ENCODE measurements at places on chromosomes 1 and 21. TPM values are rescaled to one million over a fixed set of nuclear protein-coding genes. Genes with fewer than 3 reads are reported as not detected.

DNA sequence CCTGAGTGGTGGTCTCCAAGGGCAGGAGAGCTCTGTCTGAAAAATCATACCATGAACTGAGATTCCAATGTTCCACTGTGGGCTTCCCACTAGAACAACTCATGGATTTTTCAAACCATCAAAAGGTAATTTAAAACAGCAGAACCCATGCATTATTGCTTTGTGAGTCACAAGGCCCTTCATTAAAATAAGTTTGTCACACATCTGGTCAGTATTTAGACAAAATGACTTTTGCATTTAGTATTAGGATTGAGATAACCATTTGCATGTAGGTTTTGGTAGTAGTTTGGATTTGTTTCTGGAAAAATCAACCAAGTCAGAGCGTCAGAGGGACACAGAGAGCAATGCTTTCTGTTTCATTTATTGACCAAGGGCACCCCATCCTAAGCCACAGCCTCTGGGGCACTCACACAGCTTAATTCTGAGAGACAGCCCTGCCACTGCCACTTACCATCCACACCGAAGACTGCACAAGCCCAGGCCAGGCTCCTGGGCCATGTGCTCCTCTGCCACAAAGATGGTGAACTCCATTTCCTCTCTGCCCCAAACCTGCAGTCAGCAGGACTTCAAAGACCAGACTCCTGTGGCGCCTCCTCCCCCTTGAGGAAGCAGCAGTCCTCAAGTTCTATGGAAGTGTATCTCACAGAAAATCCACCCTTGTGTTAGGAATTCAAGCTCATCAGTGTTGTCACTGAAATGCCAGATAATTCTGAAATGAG, 132.6 kb upstream of the DUSP10 start:
- no peak for DNase-seq

DNA sequence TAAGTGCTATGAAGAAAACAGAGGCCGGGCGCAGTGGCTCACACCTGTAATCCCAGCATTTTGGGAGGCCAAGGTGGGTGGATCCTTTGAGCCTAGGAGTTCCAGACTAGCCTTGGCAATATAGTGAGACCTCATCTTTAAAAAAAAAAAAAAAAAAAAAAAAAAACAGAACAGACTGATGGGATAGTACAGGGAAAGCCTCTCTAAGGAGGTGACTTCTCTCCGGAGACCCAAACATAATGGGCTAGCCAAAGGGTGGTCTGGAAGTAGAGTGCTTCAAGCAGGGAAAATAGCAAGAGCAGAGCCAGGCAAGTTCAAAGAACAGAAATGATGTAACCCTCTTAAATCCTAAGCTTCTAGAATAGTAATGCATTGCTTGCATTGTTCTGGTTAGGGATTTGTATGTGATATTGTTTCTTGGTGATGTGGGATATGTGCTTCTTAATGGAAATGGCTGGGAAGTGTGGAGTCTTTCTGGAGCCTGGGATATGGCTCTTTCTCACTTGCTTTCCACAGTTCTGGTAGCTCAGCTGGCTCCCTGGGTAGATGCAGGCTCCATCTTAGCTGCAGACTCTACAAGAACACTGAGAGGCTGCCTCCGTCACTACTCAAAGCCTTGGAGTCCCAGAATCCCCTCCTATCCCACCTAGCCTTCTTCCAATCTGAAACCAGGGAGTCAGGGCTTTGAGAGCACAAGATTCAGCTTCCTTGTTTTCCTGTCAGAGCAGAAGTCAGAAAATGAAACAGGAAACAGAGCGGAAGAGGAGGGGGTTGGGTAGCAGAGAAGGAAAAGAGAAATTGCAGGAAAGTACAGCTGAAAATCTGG, 1.9 kb upstream of the PIGV start:
- DNase-seq = no peak

RIMS3 gene
- 0.99 TPM for total RNA-seq

DNA sequence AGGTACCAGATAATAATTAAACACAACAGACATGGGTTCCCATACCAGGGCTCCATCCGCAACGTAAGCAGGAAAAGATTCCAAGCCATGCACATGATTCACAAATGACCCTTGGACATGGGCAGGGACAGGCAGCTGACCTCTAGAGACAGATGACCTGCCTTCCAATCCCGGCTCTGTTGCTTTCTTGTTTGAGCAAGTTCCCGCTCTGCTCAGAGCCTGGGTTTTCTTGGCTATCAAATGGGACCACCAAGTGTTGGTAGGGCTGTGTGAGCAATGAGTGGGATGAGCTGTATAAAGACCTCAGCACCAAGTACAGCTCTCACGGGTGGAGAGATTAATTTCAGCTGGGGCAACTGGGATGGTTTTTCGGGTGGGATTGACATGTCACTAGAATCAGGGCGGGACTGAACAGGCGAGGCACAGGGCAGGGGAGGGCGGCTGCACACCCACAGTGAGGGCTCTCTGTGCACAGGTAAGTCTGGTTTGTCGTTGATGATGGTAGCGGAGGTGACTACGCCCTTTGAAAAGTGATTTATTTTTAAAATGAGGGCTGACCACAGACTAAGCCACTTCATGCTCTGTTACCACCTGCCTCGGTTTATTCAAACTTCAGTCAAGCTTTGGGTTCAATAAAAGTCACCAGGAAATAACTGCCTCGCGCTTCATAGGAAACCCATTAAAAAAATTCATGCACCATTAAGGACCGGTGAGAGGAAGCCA, 57.5 kb upstream of the IFFO2 start:
- no peak for DNase-seq

GRCh38 chr1:181187337-181188126, 99.0 kb downstream of the IER5 start:
- DNase-seq = no peak

DNA sequence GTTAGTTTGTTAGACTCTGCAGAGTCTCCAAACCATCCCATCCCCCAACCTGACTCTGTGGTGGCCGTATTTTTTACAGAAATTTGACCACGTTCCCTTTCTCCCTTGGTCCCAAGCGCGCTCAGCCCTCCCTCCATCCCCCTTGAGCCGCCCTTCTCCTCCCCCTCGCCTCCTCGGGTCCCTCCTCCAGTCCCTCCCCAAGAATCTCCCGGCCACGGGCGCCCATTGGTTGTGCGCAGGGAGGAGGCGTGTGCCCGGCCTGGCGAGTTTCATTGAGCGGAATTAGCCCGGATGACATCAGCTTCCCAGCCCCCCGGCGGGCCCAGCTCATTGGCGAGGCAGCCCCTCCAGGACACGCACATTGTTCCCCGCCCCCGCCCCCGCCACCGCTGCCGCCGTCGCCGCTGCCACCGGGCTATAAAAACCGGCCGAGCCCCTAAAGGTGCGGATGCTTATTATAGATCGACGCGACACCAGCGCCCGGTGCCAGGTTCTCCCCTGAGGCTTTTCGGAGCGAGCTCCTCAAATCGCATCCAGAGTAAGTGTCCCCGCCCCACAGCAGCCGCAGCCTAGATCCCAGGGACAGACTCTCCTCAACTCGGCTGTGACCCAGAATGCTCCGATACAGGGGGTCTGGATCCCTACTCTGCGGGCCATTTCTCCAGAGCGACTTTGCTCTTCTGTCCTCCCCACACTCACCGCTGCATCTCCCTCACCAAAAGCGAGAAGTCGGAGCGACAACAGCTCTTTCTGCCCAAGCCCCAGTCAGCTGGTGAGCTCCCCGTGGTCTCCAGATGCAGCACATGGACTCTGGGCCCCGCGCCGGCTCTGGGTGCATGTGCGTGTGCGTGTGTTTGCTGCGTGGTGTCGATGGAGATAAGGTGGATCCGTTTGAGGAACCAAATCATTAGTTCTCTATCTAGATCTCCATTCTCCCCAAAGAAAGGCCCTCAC, at the start of gene OLIG2:
Gene OLIG2 (plus strand): TSS at position 447 of the 954 bp plus-strand sequence. CDS start 928 bp downstream, outside the sequence.
- no peak for DNase-seq

DNA sequence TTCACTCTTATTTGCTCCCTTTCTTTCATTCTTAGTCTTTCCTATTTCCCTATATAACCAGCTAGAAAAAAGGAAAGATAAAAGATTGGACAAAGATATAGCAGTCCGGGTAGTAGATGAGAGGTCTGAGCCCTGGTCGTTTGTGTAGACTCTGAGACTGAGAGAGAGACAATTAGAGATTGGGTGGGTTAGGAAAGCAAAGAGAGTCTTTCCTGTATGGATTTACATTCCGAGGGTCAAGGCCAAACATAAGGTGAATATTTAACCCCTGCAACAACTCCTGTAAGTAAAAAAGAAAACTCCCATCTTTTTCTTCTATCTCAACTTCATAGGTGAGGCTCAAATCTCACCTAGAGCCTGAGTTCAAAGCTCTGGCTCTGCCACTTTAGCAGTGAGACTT, 218.0 kb upstream of the FGGY start:
- no peak for DNase-seq

CRABP2 gene
- 3.2 TPM for total RNA-seq

GRCh38 chr1:39269349-39269748, 64.9 kb downstream of the MACF1 start:
- no peak for DNase-seq

CFAP141 gene
- total RNA-seq = not detected

GRCh38 chr1:10424034-10424433, 6.2 kb upstream of the CENPS start:
- no peak for DNase-seq

DNA sequence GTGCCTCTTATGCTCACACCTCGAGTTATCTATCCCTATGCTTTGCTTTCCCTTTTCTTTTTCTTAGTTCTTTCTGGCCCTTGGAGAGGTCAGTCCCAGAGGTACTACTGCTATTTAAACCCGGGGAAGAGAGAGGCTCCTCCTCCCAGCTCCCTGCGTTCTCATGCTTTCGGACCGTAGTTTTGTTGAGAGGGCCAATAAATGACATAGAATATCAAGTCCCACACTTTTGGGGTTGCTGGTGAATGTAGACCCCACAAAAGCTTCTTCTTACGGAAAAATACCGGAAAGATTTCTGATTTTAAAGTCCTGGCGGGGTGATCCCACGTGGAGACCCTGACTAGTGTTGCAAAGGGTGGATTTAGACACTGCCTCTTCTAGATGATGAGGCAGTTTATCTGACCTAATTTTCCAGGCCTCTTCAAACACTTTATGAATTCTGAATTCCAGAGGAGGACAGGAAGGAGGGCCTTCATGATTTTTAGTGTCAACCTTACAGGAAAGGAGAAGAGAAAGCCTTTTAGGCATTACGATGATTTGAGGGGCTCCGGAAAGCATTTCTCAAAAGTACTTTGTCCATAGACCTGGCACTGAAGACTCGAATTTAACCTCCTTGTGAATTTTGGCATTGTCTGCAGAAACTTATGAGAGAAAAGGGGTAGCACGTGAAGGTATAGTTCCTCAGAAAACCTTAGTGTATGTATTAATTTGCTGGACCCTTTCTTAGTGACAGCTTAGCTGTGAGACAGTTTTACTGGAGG, 694 bp downstream of the TMEM167B start:
- DNase-seq = no peak

DNA sequence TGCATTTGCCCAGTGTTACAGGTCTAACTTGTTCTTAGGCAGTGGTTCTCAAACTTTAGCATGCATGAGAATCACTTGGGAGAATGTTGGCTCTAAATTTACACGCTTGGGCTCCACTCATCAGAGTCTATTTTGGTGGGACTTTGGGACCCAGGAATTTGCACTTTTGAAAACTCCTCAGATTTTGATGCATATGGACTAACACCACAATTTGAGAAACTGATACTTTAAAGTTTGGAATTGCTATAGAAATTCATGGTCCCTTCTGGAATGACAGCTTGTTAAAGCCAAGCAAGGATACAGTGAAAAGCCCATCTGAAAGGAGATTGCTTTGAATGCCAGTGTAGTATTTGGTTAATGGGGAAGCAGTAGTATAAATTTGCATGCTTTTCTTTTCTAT, 31.5 kb downstream of the GPR52 start:
- no peak for DNase-seq

- DNase-seq = no peak
Observed at GRCh38 chr21:30962013-30962412, 76.3 kb downstream of the KRTAP19-8 start.

- no peak for DNase-seq
Observed at GRCh38 chr21:37658121-37658816, 258.0 kb downstream of the KCNJ6 start.

PROK1 gene
- not detected for total RNA-seq

DNA sequence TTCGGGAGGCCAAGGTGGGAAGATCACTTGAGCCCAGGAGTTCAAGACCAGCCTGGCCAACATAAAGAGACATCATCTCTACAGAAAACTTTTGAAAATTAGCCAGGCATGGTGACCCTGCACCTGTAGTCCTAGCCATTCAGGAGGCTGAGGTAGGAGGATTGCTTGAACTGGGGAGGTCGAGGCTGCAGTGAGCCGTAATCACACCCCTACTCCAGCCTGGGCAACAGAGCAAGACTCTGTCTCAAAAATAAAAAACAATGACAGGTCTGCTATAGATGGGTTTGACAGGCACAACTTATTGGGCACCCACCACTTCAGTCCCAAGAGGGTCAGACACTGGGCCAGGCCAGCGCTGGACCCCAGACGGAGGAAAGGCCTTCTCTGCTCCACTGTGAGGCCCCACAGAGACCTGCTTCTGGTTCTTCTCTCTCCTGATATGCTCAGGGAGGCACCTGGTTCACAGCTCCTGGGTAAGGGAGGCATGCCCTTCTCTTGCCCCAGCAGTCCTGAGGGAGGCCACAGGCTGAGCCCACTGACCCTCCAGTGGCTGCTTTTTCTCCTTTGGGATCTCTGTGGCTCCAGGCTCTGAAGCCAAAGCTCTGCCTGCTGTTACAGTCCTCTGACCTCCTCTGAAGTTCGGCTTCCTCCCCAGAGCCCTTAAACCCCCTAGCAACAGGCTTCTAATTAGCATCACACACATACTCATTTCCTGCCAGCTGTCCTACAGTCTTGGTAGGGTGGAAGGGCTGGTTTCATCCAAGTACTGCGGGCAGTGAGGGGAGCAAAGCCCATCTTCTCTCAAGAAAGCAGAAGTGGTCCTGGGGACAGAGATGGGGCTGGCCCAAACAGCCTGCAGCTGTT, 14.4 kb downstream of the S100A16 start:
- DNase-seq = peak; percentile 46

DNA sequence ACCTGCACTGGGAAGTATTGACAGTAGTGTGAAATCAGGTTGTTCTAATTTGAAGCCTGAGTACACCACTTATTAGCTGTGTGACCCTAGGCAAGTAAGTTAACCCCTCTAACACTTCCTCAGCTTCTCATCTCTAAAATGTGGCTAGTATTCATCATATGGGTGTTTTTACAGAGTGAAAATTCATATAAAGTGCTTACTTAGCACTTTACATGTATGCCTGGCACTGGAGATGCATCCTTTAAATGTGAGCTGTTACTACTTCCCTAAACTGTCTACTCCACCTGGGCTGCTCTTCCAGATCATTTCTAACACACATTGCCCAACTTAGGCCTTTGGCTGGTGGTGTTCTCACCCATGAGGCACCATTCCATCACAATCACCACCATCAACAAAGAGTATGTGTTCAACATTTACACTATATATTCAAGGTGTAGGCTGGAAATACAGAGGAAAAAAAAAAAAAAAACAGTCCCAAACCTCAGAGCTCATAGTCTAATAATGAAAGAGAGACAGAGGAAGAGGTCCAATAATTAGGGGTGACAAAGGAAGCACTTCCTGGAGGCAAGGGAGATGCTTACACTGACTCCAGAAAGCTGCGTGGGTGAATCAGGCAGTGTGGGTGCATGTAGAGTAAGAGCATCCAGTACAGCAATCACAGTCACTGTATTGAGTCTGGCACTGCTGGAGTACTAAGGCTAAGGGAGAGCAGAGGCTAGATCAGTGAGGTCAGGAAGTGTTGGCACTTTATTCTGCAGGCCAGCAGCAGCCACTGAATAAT, 3.6 kb downstream of the STX6 start:
- DNase-seq = no peak

- DNase-seq = no peak
Observed at GRCh38 chr1:93663208-93663614, 18.4 kb downstream of the BCAR3 start.

CGN gene
- total RNA-seq = 0.08 TPM

Measured in CD4-positive, alpha-beta T cell (primary cell).